ENCODE measurements at places on chromosomes 16 and 17. TPM values are rescaled to one million over a fixed set of nuclear protein-coding genes. Genes with fewer than 3 reads are reported as not detected.

The PITPNM3 gene
- 0.52 TPM for total RNA-seq

The DOC2A gene
- 1.2 TPM for total RNA-seq

The NLGN2 gene
- 4.2 TPM for total RNA-seq

The ASB16 gene
- total RNA-seq = 0.59 TPM

The NCBP3 gene
- 57.2 TPM for total RNA-seq

The QPRT gene
- 24.1 TPM for total RNA-seq

The HSD17B2 gene
- not detected for total RNA-seq

The ADORA2B gene
- 4.2 TPM for total RNA-seq

The PYCARD gene
- 15.1 TPM for total RNA-seq

The SNX11 gene
- total RNA-seq = 28.4 TPM

The TNS4 gene
- 9.0 TPM for total RNA-seq

The KRT26 gene
- total RNA-seq = not detected

The SEPTIN12 gene
- not detected for total RNA-seq

The TMC7 gene
- not detected for total RNA-seq

The SCNN1B gene
- total RNA-seq = not detected

The KRT38 gene
- total RNA-seq = not detected

The CPNE7 gene
- total RNA-seq = 25.7 TPM

The SOX9 gene
- not detected for total RNA-seq
